Urinary bladder (tissue), 4 donors: ENCODE measurements at places on chromosomes 4 and X. TPM values are rescaled to one million over a fixed set of nuclear protein-coding genes. Genes with fewer than 3 reads are reported as not detected.

- DNase-seq = no peak
These were observed 21.6 kb upstream of the WDR17 start for GRCh38 chr4:176043838-176044588.

DNA sequence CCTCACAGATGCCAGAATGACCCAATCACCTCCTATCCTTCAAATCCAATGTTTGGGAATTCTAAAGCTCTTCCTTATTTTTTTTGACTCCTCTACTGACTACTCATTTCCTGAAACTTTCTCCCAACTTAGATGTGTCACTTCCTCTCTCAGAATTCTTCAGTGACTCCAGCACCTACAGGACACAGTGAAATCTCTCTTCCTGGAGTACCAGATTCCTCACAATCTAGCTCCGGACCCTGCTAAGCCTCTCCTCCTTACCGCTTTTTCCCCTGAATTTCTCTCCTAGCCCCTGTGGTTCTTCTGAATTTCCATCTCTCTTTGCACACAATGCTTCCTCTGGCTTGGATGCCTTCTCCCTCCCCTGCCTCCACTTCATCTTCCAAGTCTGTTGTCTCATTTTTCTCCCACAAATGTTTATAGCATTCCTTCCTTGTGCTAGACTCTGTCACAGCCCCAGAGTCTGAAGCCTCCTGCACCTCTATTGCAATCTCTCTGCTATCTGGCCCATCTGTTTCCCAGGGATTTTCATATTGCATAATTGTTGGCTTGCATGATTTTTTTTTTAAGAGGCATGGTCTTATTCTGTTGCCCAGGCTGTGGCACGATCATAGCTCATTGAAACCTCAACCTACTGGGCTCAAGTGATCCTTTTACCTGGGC is 80.1 kb downstream of the ANAPC4 start:
- no peak for DNase-seq

DNA sequence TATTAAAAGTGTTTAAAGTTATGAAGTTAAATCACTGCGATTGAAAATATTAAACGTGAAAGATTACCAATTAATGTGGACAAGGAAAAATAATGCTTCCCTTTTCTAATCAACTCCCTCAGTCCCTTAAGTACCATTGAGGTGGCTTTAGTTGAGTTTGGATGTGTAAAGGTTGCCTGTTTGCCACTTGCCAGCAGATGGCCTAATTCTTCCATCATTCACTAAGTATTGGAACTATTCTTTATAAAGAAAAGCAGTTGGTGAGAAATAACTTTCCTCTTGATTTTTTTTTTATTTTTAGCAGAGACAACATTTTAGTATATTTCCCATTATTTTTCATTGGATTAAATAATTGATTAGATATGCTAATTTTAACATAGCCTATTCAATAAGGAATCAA is 295.9 kb upstream of the TACR3 start:
- no peak for DNase-seq

GRCh38 chr4:125084608-125085007 is 230.1 kb upstream of the FAT4 start:
- DNase-seq = no peak

GRCh38 chr4:140395668-140396067 is 22.2 kb downstream of the SCOC start:
- no peak for DNase-seq

The KLHL4 gene
- polyA plus RNA-seq = 1.1 TPM

The F8A1 gene
- 24.9 TPM for polyA plus RNA-seq

The CTAG1A gene
- not detected for polyA plus RNA-seq
